ENCODE measurements at places on chromosomes 5 and 9.

- no peak for DNase-seq
Measured at GRCh38 chr9:105006514-105006913, 78.6 kb upstream of the ABCA1 start.

GRCh38 chr9:116336133-116336862, 182.7 kb downstream of the PAPPA start:
- no peak for DNase-seq

DNA sequence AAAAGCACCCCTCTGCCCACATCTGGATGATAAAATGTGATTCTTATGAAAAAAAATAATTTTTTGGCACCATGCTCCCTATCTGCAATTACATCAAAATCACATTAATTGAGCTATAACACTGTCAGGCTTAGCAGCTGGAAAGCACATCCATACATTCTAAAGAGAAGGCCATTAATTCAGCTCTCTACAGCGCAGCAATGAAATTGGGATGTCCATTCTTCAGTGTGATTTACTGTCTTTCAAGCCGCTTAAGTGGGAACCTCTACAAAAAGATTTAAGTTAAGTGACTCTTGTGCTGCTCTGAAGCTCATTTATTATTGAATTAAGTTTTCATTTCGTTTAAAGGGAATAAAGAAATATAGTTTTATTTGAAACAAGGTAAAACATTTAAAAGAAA, 171.3 kb downstream of the EBF1 start:
- no peak for DNase-seq

DNA sequence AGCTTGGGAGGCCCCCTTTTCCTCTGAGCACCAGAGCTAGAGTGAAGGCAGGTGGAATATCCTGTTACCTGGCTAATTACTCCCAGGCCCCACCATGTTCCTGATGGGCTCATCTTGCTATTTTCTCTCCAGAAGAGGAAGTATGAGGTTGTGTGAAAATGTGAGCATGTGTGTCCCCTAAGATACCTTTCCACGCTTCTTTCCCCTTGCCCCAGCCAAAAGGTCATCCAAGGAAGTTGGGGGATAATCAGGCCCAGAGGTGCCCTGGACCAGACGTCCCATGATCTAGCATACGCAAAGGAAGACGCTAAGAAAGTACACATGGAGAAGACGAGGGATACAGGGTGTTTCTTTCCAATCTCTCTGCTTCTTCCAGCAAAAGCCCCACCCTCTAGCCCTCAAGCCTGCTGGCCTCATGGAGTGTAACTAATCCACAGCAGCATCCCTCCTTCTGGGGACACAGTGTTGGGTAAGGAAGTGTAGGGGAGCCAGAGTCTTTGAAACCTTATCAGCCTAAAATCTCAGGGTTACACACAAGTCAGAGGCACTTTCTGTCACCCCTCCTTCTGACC, 115.3 kb downstream of the SLC1A3 start:
- DNase-seq: no peak

DNA sequence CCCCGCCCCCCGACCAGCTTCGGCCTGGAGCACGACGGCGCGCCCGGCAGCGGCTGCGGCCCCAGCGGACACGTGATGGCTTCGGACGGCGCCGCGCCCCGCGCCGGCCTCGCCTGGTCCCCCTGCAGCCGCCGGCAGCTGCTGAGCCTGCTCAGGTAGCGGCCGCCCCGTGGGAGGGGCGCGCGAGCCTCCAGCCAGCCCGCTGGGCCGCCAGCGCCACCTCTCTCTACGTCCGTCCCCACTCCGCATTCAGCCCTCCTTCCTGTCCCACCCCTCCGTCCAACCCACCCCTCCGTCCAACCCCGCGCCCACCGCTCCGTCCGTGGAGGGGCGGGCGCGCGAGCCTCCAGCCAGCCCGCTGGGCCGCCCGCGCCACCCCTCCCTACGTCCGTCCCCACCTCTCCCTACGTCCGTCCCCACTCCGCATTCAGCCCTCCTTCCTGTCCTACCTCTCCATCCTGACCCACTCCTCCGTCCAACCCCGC, 6.5 kb downstream of the ADAMTS13 start:
- DNase-seq: no peak

GRCh38 chr5:87156631-87157030, 111.1 kb upstream of the RASA1 start:
- DNase-seq: peak; percentile 35

- DNase-seq: no peak
Measured at GRCh38 chr9:15618540-15619331, 65.9 kb downstream of the CCDC171 start.

DNA sequence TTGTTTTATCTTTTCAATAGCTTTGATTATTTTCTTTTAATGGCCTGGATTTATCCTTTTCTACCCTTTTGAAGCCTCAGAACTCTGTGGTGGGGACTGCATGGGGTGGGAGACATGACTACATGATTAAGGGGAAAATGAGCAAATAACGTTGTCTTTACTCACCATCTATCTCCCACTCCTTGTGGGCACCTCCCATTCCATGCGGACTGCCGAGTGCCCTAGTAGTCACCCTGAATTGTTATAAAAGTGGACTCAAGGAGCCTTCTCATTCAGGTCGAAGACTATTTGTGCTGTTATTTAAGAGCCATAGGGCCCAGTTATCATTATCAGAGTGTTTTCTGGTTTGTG, 281.8 kb downstream of the MLLT3 start:
- DNase-seq: no peak

DNA sequence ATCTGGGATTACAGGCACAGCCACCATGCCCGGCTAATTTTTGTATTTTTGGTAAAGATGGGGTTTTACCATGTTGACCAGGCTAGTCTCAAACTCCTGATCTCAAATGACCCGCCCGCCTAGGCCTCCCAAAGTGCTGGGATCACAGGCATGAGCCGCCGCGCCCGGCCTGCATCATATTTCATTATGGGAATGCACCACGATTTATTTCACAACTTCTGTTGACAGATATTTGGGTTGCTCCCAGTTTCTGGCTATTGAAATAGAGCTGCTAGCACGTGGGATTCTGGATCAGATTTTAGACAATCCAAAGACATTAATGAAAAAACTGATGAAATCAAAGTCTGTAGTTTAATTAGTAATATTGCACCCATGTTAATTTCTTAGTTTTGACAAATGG, 48.4 kb upstream of the FUBP3 start:
- DNase-seq: no peak

DNA sequence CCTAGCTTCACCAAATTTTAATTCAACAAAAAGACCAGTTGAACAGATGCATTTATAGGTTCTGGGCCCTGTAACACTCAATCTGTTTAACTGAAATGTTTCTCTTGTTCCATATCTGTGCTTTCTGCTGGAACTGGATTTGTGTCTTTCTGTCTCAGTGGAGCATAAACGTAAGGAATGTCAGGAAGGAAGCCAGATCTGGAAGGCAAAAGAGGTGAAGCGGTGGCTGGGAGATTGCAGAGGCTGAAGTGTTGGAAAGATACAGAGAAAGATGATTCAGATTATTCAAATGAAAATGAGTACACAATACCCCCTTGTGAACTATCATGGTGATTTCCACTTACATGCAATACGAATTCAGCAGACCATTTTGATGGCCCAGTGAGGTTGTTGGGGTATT, 406.8 kb downstream of the BRINP1 start:
- DNase-seq: no peak

DNA sequence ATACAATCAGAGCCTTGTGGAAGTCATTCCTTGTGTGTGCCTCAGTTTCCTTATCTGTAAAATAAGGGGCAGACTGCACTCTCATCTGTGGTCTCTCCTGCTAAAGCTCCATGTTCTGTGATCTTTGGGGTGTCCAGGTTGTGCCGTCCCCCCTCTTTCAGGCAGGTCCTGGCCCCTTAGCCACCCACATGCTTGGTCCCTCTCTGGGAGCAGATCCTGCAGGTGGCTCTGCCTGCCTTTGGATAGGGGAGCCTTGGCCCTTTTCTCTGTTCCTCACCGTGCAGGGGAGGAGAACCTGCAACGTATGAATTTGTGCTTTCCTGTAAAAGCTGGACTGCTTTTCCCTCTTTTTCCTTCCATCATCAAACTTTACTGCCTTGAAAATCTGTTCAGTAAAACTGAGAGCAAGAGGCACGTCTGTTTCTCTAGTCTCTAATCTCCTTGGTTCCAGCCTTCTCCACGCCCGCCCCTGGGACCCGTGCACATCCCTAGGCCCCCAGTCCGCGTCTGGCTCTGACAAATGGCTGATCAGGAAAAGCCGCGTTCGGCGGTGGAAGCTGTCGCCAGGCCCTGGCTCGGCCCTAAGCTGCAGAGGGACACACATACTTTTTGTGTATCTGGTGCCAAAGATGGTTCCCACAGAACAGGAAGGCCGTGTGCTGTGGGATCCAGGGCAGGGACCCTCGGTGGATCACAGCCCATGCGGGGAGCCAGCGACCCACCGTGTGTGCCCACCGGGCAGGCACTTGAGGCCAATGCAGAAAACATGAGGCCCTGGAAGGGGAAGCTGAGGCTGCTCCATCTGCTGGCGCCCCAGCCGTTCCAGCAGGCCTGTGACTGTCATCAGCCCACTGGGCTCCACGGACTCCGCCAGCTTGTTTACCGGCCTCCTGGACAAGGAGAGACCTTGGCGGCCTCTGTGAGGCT, 43.4 kb upstream of the COL5A1 start:
- DNase-seq: no peak

- DNase-seq: no peak
Measured at GRCh38 chr9:20135119-20135697, 346.4 kb upstream of the SLC24A2 start.

DNA sequence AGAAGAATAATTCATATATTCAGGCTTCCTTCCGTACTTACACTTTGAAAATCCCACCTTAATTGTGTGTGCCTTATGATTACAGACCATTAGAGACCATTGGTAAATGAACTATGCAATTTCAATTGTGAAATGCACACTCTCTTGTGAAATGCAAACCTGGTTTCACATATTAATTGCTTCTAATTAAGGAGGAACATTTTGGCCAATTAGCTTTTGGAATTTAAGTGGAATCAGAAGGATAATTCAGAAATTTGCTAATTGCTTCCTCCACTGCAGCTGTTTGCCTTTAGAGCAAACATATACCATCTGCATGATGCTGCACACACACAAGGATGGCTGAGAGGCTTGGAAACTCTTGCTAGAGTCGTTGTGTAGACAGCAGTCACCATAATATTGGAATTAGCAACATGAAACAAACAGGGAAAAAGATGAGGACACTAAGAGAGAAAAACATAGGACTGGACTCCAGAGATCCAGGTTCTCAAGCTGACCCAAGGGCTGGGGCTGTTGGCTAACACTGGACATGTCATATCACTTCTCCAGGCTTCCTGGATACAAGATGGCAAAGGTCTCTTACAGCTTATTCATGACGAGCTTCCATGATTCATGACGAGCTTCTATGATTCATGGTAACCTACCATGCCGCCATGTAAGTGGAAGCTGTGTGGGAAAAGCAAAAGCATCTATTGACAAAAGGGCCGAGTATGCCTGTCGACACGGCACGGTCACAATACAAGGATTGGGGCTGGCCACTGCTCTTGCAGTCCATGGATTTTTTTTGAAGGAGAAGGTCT, 78.0 kb downstream of the PTCH1 start:
- DNase-seq: no peak

DNA sequence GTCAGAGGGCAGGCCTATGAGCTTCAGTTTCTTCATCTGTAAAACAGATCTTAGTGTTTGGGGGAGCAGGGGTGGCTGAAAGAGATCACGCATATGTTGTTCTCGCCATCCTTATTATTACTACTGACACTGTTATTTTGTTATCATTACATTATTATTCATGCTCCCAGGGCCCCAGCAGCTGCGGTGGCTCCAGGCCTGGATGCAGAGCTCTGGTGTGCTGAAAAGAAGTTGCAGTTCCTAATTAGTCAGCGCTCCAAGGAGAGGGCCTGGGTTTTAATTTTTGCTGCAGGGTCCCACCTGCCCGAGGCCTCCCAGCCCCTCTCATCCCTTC, 19.5 kb downstream of the CXXC5 start:
- no peak for DNase-seq

GRCh38 chr9:16551692-16552091, 318.8 kb downstream of the BNC2 start:
- peak; percentile 15 for DNase-seq

DNA sequence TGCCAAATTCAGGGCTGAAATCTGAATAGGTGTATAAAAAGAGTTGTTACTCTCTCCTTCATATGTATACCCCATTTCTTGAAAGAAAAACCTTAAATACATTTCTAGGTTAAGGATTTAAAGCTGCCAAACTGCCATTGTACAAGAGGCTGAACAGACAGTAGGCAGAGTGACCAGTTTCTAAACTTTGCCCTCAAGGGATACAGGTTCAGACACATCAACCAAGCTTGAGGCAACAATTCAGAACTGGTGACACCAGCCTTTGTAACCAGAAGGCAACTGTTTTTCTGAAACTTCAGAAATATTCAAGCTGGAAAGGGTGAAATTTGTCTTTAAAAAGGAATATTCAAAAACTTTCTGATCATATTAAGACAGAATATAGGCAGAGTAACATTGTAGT, 47.5 kb downstream of the FAM114A2 start:
- no peak for DNase-seq

DNA sequence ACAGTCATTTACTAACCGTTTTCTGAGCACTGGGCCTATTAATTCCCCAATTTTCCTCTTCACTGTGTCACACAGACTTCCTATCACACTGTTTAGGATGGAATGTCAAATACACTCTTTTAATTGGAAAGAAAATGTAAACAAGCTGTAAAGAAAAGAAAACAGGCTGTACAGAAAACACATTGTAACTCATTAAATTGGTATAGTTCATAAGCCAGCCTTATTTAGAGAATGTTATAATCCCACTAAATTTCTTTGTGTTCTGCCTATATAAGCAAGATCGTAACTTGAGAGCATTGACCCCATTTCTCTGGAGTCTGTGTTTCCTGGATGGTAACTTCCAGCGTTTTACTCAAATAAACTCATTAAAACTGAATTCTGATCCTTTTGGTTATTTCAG, 46.5 kb downstream of the TARS1 start:
- DNase-seq: no peak

GRCh38 chr5:121974261-121974660, 12.5 kb downstream of the SRFBP1 start:
- DNase-seq: no peak

GRCh38 chr9:68998812-68999211, 15.1 kb downstream of the PRKACG start:
- DNase-seq: no peak

GRCh38 chr5:179974946-179975712, 67.4 kb upstream of the TBC1D9B start:
- DNase-seq: peak; percentile 58

GRCh38 chr5:20215257-20215656, 227.3 kb upstream of the CDH18 start:
- DNase-seq: no peak

- no peak for DNase-seq
Measured at GRCh38 chr5:132258102-132259068, 889 bp downstream of the PDLIM4 start.

GRCh38 chr9:110329639-110330230, 7.9 kb downstream of the TXNDC8 start:
- peak; percentile 60 for DNase-seq

- no peak for DNase-seq
Measured at GRCh38 chr5:155278532-155278931, 265.0 kb downstream of the KIF4B start.

- peak; percentile 63 for DNase-seq
Measured at GRCh38 chr5:59575648-59576445, 317.7 kb downstream of the PDE4D start.

GRCh38 chr9:137294091-137294680, 7.9 kb downstream of the NRARP start:
- DNase-seq: peak; percentile 93
